ENCODE measurements at places on chromosomes 11 and 22. TPM values are rescaled to one million over a fixed set of nuclear protein-coding genes. Genes with fewer than 3 reads are reported as not detected.

PTPN5 gene
- total RNA-seq = not detected

TPST2 gene
- 34.8 TPM for total RNA-seq

PHETA2 gene
- total RNA-seq = 0.17 TPM

DNA sequence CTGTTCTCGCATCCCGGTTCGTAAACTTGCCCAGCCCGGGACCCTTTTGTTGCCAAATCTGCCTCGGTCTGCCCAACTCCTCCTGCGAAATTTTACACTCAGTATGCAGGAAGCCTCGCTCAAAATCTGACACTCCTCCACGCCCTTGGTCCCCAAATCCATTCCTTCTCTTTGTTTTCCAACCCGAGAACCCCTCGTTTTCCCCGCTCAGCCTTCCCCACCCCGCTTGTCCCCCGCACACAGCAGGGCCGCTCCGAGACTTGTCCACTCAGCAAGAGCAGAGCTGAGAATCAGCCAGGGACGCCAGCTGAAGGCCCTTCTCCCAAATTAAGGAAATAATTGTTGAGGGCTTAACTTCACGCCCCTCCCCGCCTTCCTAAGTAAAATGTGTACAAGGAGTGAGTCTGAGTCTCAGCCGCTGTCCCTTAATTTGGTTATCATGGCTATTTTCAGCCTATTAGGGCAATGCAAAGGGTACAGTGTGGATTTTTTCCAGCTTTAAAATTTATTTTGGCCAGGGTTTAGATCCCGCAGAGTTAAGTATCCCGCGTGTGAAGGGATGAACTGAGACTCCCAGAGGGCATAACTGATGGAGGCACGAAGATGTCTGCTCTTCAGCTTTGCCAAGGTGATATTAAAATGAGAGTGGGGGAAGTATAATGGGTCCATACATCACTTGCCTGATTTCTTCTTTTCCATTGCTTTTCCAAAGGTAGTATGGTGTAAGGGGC lies 581 bp upstream of the FBXO3 start:
- no peak for DNase-seq

DNA sequence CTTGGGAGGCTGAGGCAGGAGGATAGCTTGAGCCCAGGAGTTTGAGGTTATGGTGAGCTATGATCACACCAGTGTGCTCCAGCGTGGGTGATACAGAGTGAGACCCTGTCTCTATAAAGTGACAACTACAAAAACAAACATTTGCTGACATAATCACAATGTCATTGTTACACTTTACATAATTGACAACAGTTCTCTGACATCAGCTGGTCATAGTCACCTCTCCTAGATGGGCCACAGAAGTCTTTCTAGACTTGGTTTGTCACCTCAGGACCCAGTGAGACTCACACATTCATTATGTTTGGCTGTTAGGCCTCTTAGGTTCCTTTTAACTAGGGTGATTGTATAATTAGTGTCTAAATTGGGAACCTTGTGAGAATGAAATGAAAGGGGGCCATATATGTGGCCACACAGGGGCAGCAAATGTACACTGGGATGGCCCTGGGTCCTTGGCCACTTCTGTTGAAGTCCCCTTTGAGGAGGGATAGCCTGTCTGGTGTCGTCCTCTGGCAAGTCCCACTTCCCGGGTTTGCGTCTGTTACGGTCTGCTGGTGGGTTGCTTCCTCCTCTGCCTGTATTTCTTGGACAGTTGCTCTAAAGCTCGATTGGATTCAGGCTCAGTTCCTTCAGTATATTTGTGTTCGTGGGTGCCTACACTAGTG lies 5.8 kb upstream of the PPIL2 start:
- no peak for DNase-seq

DNA sequence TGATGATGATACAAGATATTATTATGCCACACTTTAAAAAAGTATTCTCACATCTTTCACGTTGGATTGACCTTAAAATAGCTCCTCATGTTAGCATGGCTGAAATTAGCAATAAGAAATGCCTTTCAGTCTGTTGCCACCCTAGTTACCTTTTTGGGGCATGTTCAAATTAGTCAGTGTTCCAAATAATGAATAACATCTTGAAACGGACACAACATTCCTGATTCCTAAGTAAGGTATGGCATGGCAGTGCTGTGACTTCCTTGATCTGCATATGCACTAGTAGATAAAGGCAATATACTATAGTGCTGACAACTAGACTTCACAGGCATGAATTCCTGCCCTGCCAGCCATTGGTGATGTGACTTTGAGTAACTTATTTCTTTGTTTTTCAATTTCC lies 914.5 kb downstream of the METTL15 start:
- DNase-seq = peak; percentile 58

DNA sequence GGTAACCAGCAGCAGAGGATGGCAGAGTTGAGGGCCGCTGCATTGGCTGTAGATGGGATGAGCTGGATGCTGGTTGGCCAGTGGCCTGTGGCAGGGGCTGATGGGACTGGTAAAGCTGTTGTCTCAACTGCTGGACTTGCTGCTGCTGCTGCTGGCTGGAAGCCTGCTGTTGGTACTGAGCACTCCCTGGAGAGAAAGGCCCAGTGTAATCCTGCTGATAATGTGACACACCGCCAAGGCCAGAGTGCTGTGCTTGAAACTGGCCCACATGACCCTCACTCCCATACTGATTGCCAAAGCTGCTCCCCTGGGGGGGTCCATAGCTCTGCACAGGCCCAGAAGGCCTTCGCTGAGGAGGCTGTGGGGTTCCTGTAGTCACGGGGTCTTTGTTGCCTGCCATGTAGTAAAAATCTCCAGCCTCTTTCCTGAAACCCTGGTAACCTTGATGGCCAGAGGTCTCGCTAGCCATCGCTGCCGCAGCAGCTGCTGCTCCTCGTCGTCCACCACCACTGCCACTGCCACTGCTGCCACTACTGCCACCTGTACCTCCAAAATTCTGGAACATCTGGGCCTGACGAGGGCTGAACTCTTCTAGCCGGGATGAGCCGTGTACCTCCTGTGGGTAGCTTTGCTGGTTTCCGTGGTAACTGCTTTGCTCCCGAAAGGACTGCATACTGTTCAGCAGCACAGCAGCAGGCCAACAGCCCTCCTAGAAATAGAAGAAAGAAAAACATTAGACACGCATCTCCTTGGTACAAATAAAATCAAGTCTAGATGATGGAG lies 55.6 kb downstream of the TCF20 start:
- DNase-seq = no peak
